ENCODE measurements at places on chromosomes 2 and 18.

DNA sequence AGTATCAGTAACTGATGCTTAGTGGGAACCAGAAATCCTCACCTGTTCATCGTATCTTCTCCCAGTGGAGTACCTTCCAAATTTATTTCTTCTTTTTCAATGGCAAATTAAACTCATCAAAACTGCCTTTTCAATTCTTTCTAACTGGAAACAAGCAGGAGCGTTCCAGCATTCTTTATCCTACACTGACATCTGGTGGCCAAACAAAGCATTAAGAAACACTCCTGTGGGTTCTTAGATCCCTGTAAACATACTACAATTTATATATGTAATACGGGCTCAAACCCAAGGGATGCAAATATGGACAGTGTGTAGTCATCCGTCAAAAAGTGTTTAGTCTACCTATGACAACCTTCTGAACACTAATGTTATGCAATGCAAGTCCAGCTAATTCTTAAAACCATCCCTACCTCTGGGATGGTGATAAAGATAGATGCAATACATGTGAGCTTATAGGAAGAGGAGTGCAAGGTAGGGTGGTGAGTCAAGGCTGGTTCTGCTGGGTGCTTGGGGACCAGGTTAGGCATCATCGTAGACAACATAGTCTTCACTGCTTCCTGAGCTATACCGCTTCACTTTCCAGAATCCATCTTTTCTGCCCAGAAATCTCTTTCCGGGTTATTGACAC lies 375.0 kb downstream of the CTNNA2 start:
- peak; percentile 45 for DNase-seq

GRCh38 chr2:36664696-36665076 lies 31.8 kb upstream of the VIT start:
- DNase-seq, result no peak

GRCh38 chr2:25365241-25365640 lies 23.5 kb upstream of the DNMT3A start:
- no peak for DNase-seq

DNA sequence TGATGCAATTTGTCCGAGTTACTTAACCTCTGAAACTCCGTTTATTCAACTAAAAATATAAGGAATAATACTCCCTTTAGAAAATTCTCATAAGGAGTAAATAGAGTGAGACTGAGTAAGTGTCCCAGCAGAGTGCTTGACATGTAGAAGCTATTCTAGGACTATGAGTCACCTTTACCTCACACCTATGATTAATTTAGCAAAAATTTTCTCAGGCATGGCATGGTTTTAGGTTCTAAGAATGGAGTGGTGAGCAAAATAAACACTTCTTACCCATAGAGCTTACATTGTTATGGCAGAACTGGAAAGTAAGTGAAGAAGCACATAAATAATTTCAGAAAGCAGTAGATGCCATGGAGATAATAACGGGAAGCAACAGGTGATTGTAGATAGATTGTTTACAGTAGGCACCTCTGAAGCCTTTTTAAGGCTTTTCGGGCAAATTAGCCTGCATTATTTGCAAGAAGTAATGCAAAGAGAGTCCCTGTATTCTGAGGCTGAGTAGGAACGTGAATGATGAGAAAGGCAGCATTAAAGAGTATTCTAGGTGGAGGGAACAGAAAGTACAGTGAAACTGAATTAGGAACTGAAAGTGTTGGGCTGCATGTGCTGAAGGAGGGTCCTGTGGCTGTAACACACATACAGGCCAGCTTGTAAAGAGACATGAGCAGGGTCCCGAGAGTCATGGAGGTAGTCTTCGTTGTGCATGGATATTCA lies 209.2 kb downstream of the ZNF407 start:
- DNase-seq, result no peak

- DNase-seq, result no peak
These were observed 5.7 kb downstream of the PPP1R1C start for GRCh38 chr2:181991171-181991885.

GRCh38 chr2:144381716-144382115 lies 138.2 kb downstream of the ZEB2 start:
- no peak for DNase-seq

DNA sequence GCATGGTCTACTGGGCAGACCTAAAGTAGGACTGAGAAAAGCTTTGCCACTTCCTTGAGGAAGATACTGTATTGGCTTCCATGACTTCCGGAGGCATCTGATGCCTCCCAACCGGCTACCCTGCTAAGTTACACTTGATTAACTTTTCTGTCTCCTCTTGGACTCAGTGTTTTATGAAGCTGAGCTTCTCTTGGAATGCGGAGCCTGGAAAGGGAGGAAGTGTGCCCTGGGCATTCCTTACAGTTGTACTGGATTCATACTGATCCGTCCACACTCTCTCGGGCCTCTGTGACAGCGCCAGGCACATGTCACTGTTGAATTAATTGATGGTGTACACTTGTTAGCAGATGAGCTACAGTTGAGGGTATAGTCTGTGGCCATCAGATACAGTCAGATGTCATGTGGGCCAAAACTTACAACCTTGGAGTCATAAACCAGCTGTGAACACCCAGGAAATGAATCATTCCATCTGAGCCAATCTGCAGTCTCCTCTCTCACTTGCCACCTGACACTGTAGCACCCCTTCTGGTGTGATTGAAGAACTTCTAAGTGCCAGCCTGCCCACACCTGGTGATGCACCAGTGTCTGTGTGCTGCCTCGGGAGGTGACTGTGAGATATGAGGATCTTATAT lies 122.5 kb downstream of the FHOD3 start:
- no peak for DNase-seq

DNA sequence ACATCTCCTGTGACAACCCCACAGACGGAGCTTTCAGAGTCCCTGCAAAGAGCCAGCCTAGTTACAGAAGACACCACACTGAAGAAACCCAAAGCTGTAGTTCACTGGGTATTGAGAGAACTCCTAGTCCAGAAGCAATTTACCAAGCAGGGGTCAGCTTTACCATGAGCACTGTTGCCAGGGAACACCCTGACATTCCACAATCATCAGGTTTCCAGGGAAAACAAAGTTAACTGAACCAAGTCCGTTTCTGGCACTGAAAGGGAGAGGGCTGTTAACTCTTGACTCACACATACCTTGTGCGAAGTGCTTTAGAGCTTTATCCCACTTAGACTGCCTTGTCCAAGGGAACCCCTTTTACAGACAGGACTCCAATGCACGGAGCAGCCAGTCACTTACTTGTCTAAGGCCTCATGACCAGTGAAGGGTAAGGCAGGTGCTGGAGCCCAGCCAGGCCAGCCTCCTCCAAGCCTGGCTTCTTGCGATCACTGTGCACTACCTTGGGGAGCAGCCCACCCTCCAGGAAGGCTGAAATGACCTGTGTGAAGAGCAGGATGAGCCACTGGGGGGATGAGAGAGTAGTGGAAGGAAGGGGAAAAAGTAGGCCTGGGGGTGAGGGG lies 53.9 kb downstream of the REEP1 start:
- no peak for DNase-seq

GRCh38 chr2:101433465-101433864 lies 41.4 kb downstream of the RFX8 start:
- no peak for DNase-seq

DNA sequence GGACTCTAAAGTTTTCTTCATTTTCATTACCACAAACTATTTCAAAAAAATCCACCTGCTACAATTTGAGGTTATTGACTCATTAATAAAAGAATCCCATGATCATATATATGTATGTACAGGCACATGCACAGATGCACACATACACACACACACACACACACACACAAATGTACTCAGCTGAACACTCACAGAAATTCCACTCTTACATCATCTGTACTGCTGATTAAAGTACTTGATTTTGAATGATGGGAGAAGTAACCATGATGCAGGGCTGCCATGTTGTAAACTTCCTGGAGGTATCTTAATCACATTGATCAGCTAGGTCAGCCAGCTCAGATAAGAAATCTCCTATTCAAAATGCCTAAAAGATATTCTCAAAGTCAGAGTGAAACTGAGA lies 1313.2 kb upstream of the NRXN1 start:
- no peak for DNase-seq

DNA sequence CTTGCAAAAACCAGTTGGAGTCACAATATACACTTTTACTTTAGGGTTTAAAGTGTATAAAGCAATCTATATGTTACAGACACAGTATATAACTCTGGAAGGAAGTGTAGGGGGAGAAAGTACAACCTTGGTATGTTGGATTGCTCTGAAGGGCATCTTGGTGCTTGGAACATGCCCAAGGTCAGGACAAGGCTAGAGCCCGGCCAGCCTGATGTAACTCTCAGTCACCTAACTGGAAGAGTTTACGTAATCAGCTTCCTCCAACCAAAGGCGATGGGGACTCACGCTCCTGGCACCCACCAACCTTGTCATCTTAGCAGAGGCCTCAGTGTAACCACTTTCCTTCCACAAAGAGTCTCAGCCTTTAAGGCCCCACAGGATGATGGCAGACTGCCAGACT lies 181.1 kb upstream of the ACAA2 start:
- DNase-seq, result no peak

DNA sequence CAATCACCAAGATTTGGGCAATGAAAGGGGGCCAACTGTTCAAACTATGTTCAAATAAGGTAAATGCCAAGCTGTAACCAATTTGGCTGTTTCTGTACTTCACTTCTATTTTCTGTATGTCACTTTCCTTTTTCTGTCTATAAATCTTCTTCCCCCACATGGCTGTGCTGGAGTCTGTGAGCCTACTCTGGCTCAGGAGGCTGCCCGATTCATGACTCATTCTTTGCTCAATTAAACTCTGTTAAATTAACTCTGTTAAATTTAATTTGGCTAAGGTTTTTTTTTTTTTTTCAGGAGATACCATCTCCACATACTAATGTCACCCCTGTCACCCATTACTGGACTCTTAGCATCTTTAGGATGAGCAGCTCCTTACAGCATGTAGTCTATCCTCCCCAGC lies 178.8 kb upstream of the TWIST2 start:
- no peak for DNase-seq

DNA sequence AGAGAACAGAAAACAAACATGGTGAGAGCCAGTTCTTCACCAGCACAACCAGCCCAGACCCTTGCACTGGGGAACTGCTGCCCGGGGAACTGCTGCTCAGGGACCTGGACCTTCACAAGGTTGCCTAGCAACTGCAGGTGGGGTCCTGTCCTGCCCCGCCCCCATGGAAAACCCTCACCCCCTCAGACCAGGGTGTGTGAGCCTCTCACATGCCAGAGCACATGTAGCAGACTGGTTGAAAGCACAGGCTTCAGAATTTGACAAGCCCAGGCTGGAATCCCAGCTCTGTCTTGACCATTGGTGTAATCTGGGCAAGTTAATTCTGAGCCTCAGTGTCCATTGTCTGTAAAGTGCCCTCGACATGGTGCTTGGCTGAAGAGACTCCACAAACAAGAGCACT lies 118.6 kb downstream of the LOXHD1 start:
- DNase-seq, result no peak

DNA sequence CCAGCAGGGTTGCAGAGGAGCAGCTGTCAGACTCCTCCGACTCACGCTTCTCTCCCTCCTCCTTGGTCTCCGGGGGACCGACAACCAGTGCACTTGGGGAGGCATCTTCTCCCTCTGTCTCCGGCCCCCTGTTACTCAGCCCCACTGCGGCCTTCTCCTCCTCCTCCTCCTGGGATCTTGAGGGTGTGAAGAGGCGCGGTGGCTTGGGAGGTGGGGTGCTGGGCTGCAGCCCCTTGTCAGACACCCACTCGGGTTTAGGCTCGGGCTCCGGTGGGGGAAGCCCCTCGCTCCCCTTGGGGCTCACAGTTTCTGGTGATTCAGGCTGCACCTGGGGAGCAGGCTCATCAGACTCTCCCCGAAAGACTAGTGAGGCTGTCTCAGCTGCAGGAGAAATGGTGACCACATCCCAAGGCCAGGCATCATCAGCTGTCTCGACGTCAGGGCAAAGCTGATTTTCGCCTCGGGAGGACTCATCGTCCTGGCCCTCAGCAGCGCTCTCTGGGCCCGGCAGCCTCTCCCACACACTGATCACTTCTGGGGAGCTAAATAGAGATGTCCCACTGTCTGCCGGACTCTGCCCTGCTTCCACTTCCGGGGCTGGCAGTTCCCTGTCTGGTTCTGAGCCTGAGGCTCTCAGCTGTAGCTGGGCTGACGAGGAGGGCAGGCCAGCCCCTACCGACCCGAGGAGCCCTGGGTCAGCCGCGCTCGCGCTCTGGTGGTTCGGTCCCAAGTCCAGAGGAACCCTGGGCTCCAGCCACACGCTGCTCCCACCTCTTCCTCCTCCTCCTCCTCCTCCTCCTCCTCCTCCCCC lies 9.0 kb upstream of the SFXN5 start:
- no peak for DNase-seq
